Neuronal stem cell (in vitro differentiated cells): ENCODE measurements at places on chromosomes 11 and 22.

GRCh38 chr11:79570104-79570503, 129.3 kb upstream of the TENM4 start:
- H3K4me3 ChIP-seq, result no peak overlapping the region
- no peaks in the 10 kb centered on the region for H3K27me3 ChIP-seq
- H3K27ac ChIP-seq, result no peak overlapping the region
- no peak for DNase-seq
- no peaks in the 10 kb centered on the region for H3K36me3 ChIP-seq
- H3K4me1 ChIP-seq, result no peaks in the 10 kb centered on the region

GRCh38 chr22:41658869-41659268, 29.8 kb downstream of the SNU13 start:
- H3K27ac ChIP-seq, result no peak overlapping the region
- no peak for DNase-seq
- no peak overlapping the region for H3K4me3 ChIP-seq
- H3K36me3 ChIP-seq, result peaks cover 100% of the 10 kb centered on the region
- no peaks in the 10 kb centered on the region for H3K4me1 ChIP-seq

- no peaks in the 10 kb centered on the region for H3K27me3 ChIP-seq
- H3K4me3 ChIP-seq, result no peak overlapping the region
- H3K27ac ChIP-seq, result no peak overlapping the region
- H3K4me1 ChIP-seq, result peaks cover 4% of the 10 kb centered on the region
- H3K36me3 ChIP-seq, result no peaks in the 10 kb centered on the region
- DNase-seq, result peak; percentile 88
These were observed 252.0 kb downstream of the CTTN start for GRCh38 chr11:70650075-70650909.

- H3K27ac ChIP-seq, result no peak overlapping the region
- H3K4me3 ChIP-seq, result no peak overlapping the region
- no peaks in the 10 kb centered on the region for H3K27me3 ChIP-seq
- H3K36me3 ChIP-seq, result no peaks in the 10 kb centered on the region
- DNase-seq, result no peak
These were observed 173.2 kb downstream of the MN1 start for GRCh38 chr22:27628341-27628740.

- H3K27me3 ChIP-seq, result no peaks in the 10 kb centered on the region
- no peak overlapping the region for H3K27ac ChIP-seq
- no peak for DNase-seq
- no peaks in the 10 kb centered on the region for H3K36me3 ChIP-seq
- no peak overlapping the region for H3K4me3 ChIP-seq
These were observed 260.9 kb downstream of the KIRREL3 start for GRCh38 chr11:126739499-126740145.

- no peaks in the 10 kb centered on the region for H3K4me1 ChIP-seq
- DNase-seq, result no peak
- peaks cover 21% of the 10 kb centered on the region for H3K27me3 ChIP-seq
- H3K36me3 ChIP-seq, result no peaks in the 10 kb centered on the region
- no peak overlapping the region for H3K27ac ChIP-seq
These were observed 102.9 kb upstream of the FGF3 start for GRCh38 chr11:69922015-69922595.

DNA sequence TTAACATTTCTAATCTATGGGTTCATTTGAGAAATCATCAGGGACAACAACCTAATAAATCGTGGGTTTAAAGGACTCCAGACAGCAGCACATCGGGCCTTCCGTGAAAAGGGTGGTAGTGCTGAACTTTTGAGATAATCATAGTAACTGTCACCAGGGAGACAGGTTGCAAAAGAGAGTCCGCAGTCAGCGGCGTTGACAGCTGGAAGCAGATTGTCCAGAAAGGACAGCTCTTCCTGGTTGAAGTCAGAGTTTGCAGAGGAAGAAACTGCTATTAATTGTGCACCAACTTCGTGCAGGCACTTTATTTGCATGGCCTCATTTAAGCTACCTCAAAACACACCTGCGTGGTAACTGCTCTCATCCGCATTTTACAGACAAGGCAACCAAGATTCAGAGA, 20.5 kb upstream of the ISX start:
- H3K27ac ChIP-seq, result no peak overlapping the region
- no peak overlapping the region for H3K4me3 ChIP-seq
- no peaks in the 10 kb centered on the region for H3K36me3 ChIP-seq
- no peaks in the 10 kb centered on the region for H3K4me1 ChIP-seq

DNA sequence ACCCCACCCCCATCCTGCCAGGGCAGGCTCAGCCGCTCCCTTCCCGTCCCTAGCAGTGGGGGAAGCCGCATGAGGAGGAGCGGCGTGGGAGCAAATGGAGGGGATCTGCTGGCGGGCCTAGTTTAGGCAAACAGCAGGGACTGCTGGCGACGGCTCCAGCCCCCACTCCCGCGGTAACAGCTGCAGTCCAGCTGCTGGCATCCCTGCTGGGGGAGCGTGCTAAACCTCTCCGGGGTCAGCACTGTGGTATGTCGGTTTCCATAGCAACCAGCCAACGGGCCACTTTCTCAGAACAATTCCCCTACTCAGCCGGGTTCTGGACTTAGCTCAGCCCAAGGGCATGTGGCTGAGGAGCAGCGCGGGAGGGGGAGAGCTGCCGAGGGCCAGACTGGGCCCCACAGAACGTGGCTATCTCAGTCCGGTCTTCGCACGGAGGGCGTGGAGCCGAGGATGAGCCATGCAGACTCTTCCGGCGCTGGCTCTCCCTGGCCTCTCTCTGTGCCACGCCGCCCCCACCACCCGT, 98.8 kb downstream of the PKNOX2 start:
- peak overlapping the region; percentile 10 for H3K4me3 ChIP-seq
- peaks cover 18% of the 10 kb centered on the region for H3K36me3 ChIP-seq
- H3K27ac ChIP-seq, result peak overlapping the region; percentile 84
- DNase-seq, result peak; percentile 94
- H3K4me1 ChIP-seq, result peaks cover 34% of the 10 kb centered on the region

DNA sequence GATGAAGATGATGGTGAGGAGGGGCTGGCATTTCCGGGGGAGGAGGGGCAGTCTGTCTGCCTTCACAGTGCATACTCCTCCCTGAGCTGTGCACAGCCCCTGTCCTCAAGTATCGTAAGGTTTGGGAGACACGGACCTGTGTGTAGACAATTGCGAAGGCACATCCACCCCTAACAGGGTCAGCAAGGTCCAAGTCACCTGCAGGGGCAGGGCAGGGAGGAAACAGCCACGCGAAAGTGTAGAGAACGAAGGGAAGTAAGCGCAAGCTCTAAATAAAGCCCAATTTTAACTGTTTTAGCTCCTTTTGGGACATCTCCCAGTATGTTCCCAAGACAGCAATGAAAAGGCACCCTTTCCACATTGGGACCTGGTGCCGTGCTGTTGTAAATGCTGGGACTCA, 448.2 kb downstream of the TBC1D22A start:
- no peak for DNase-seq
- no peaks in the 10 kb centered on the region for H3K27me3 ChIP-seq
- no peak overlapping the region for H3K27ac ChIP-seq
- H3K36me3 ChIP-seq, result no peaks in the 10 kb centered on the region

- peaks cover 13% of the 10 kb centered on the region for H3K36me3 ChIP-seq
- H3K4me1 ChIP-seq, result peaks cover 34% of the 10 kb centered on the region
- H3K27me3 ChIP-seq, result no peaks in the 10 kb centered on the region
- H3K4me3 ChIP-seq, result peak overlapping the region; percentile 88
- H3K27ac ChIP-seq, result peak overlapping the region; percentile 100
These were observed 1.1 kb upstream of the FADS2 start for GRCh38 chr11:61826930-61827570.

DNA sequence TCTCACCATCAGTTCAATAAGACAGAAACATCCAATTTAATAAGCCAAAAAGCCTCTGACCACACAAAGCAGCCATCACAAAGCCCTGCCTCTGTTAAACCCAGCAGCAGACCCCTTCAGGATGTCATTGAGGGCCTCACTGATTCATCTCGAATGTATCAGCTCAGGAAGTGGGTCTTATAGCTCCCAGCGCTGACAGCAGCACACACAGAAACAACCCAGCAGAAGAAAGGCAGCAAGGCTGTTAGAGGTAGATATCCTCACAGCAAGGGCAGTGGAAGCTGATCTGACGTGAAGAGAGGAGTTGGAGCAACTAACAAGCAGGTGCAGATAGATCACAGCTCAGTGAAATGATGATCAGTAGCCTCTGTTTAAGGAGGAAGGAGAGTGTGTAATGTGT, 86.2 kb upstream of the NCAM1 start:
- H3K27ac ChIP-seq, result no peak overlapping the region
- H3K36me3 ChIP-seq, result no peaks in the 10 kb centered on the region
- H3K4me1 ChIP-seq, result peaks cover 3% of the 10 kb centered on the region
- H3K4me3 ChIP-seq, result no peak overlapping the region

DNA sequence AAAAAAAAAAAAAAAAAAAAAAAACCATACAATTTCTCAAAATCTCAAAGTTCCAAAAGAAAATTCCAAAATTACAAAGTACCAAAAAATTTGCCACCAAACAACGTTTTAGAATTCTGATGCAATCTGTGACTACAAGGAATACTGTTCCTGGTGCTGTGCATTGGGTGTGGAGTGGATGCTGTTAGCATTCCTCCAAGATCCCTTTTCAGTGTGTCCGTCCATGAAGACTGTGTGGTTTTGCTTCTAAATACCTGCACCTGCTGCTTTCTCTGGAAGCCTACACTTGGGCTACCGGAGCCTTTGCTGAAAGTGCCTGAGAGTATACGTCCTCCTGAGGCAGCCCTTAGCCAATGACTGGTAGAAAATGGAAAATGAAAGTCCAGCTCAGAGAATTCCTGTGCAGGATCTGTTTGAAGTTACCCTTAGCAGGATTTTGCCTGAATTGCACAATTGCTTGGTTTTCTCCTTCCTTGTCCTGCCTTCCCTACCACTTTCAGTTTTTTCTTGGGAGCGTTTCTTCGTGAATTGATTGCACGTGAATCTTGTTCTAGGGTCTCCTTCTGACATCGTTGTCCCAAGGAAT, 140.8 kb downstream of the TRPC6 start:
- H3K36me3 ChIP-seq, result no peaks in the 10 kb centered on the region
- no peak for DNase-seq
- no peak overlapping the region for H3K27ac ChIP-seq
- H3K27me3 ChIP-seq, result no peaks in the 10 kb centered on the region

DNA sequence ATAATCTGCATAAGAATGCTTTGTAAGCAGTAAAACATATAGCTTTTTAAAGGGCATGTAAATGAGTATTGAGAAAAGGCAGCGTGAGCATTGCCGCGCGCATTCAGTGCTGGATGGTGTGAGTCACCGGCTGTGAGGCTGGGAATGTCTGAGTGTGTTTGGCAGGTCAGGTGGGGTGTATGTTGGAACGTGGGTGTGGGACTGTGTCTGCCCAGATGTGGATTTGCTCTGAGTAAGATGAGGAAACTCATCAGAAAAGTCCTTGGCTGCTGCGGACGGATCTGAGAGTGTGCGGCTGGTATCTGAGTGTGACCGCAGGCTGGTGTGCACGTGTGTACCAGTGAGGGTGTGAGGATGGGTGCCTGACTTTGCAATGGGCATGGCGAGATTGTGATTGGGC, 66.2 kb upstream of the NECTIN1 start:
- DNase-seq, result no peak
- H3K27me3 ChIP-seq, result peaks cover 37% of the 10 kb centered on the region
- H3K36me3 ChIP-seq, result no peaks in the 10 kb centered on the region
- no peak overlapping the region for H3K4me3 ChIP-seq

DNA sequence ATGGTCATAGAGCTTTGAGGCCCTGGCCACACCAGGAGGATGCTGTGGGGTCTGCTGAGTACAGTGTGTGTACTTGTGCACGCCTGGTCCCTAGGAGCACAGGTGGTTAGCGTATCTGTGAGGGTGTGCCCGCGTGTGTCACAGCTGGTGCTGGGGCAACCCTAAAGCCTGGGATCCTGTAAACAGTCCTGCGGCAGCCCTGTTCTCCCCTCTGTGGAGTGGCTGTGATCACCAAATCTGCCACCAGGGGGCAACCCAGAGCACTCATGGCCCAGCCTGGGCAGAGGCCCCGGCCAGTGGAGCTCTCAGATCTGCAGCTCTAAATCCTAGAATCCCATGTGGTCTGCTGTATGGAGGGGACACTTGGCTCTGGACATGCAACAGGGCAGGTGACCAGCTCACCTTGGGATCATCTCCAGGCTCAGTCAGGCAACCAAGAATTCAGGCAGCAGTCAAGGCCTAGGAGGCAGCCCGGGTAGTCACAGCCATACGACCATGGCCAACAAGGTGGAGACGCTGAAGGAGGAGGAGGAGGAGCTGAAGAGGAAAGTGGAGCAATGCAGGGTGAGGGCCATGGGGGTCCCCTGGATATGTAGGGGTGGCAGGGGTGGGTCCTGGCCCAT, 3.9 kb downstream of the SH3BP1 start:
- peaks cover 10% of the 10 kb centered on the region for H3K36me3 ChIP-seq
- DNase-seq, result peak; percentile 79
- no peaks in the 10 kb centered on the region for H3K27me3 ChIP-seq
- peaks cover 13% of the 10 kb centered on the region for H3K4me1 ChIP-seq

DNA sequence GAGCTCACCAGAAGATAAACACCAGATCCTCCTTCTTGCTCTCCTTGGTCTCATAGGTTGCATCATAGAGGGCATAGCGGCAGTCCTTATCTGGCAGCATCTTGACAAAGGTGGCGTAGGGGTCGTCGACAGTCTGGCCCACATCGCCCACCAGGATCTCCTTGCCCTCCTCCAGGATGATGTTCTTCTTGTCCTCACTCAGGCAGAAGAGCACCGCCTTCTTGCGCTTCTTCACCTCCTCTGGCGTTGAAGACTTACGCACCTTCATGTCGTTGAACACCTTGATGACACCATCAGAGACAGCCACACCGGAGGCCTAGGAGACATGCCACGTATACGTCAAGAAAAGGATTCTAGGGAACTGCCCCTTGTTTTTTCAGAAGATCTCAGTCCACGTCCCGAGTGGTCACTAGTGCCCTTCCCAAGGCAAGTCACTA, 2.0 kb downstream of the CFL1 start:
- H3K36me3 ChIP-seq, result peaks cover 55% of the 10 kb centered on the region
- DNase-seq, result no peak
- H3K27me3 ChIP-seq, result no peaks in the 10 kb centered on the region
- peak overlapping the region; percentile 83 for H3K4me3 ChIP-seq
- no peak overlapping the region for H3K27ac ChIP-seq

- no peaks in the 10 kb centered on the region for H3K36me3 ChIP-seq
- no peak overlapping the region for H3K4me3 ChIP-seq
- H3K4me1 ChIP-seq, result no peaks in the 10 kb centered on the region
- no peak overlapping the region for H3K27ac ChIP-seq
- no peaks in the 10 kb centered on the region for H3K27me3 ChIP-seq
- DNase-seq, result no peak
These were observed 53.8 kb upstream of the LMO2 start for GRCh38 chr11:33945481-33946268.

DNA sequence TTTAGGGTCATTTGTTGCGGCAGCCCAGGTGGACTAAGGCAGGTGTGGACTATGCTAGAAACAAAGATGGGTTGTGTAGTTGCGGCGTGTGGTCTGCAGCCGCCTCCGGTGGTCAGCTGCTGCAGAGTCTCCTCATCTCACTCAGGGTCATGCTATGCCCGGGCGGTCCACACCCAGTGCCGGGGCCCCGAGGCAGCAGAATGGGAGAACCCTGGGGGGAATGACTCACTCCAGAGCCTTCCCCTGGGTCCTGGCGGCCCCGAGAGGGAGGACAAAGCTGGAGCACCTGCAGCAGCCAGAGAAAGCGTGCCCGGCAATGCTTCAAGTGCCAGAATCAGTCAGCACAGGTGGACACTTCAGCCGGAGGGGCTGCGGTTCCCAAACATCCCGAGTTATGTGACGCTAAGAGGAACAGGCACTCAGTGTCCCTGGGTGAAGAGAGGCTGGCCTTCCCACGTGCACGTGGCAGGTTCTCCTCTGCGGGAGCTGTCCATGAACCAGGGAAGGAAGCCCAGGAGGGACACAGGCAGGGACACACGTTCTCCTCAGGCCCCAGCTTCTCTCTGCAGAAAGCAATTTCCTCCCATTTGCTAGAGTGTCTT, 289.6 kb upstream of the B3GAT1 start:
- no peaks in the 10 kb centered on the region for H3K4me1 ChIP-seq
- no peak for DNase-seq
- H3K27me3 ChIP-seq, result no peaks in the 10 kb centered on the region
- H3K4me3 ChIP-seq, result peak overlapping the region; percentile 66
- no peaks in the 10 kb centered on the region for H3K36me3 ChIP-seq
- H3K27ac ChIP-seq, result no peak overlapping the region
